ENCODE measurements at places on chromosomes 5 and 9. TPM values are rescaled to one million over a fixed set of nuclear protein-coding genes. Genes with fewer than 3 reads are reported as not detected.

DNA sequence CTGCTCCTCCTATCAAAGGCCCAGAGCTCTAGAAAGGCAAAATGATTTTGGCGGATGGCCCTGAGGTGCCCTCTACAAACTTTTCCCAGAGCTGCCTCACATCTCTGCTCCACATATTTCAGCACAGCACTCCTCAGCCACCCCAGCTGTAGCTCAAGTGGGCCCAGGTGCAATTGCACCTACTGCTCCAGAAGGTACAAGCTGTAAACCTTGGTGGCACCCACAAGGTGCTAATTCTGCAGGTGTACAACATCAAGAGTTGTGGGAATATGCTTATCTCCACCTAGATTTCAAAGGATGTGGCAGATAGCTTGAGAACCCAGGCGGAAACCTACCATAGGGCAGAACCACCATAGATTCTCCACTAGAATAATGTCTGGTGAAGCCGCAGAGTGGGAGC lies 432.2 kb downstream of the TMEM232 start:
- no peak for DNase-seq

DNA sequence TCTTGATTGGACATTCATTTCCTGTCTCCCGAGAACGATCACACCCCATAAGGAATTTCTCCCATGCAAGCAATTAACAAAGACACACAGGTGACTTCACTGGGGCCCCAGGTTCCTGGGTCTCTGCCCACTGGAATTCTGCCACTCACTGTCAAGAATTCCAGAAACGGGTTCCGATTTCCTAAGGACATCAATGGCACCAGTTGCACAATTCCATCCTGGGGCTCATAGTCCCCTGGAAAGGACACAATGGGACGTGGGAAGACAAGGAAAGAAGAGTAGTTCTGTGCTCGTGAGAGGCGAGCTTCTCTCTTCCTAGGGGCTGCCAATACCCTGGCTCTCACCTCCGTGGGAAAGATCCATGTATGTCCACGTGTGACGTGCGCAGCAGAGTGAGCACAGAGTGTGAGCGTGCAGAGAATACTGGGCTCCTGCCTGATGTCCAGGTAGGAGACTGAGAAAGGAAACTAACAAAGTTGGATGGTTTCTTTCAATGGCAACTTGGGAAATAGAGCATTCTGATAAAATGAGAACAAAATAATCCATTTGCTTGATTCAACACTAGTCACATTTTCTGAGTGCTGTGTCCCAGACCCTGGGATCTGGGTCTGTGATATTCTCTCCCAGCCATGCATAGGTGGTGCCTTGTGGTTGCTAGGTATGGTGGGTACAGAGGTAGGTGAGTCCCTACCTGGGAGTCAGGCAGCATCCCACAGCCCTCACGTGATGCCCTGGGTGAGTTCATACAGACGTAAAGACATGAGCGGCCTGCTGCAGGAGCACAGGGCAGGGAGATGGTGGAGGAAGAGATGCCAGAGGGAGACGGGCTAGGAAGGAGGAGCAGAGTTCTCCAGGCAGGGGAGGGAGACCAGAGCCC lies 159.8 kb downstream of the COL23A1 start:
- no peak for DNase-seq

DNA sequence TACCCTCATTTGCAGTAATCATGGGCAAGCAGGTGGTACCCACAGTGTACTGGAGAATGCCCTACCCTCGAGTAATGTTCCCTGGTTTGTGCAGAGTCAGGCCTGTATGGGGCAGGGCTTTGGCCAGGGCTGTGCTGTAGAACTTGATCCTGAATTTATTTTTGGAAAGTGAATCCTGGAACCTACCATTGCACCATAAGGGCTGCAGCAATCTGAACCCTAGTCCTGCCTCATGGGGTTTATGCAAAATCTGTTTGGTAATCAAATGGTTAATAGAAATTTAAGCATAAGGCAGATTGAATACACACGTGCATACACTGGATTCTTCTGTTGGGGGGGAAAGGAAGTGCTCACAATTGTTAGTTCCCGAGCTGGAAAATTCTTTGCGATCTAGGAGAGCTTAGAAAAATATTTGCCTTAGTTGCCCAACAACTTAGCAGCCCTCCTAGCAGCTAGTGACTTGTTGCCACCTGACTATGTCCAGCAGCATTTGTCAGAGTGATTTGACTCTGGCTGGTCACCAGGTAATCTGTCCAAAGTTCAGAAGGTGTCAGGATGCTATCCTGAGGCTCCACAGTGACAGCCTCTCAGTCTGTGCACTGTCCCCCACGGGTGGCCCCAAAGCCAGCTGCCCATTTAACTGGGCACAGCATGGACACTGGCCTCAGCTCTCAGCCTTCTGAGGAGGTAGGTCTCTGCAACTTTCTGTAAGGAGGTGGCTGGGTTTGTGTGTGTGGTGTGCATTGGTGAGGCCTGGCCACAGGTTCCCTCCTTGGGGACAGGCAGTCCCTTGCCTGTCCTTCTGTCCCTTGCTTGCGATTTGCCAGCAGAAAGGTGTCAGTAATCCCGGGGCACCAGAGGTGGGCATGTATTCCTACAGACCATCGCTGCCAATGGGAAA lies 8.3 kb downstream of the MVB12B start:
- no peak for DNase-seq

DNA sequence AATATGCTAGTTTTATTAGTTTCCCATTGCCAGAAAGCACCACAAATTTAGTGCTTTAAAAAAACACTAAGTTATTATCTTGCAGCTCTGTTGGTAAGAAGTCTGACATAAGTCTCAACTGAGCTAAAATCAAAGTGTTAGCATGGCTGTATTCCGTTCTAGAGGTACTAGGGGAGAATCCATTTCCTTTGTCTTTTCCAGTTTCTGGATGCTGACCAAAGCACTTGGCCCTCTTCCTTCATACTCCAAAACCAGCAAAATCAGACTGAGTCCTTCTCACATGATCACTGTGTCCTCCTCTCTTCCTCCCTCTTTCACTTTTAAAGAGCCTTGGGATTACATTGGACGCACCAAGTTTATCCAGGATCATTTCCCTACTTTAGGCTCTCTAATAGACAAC lies 9.5 kb downstream of the CDH18 start:
- no peak for DNase-seq

DNA sequence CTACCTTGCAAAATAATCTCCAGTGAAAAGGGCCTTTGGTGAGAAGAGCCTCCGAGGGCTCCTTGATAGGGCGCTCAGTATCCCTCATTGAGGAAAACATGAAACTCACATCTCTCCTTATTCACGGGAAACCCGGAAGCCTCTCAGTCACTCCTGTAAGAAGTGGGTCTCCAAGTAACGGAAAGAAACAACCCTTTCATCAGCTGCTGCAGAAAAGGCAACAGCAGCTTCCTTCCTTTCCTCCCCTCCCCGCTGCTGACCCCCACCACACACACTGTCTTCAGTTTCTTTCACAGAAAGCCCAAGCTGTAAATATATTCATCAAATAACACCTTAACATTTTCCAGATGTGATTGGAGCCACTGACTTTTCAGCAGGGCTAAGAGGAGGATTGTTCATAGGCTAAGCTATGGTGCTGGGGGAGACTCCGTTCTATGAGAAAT lies 81.4 kb downstream of the C9orf152 start:
- DNase-seq, result no peak

GRCh38 chr9:4207123-4207875 lies 92.6 kb downstream of the GLIS3 start:
- no peak for DNase-seq

DNA sequence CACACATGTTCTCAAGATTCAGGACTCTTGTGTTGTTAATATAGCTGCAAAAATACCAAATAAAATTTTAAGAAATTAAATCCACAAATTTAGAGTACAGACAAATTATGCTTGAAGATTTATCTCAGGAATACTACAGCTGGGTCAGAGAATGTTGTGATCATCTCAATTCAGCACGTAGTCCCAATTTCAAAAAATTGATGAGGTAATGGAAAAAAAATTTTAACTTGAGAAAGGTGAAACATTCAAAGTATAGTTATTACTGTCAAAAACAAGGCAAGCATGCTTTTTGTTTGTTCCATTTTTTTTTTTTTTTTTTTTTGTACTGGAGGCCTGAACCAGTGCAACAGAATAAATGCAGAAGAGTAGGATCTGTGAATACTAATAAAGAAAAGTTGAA lies 29.4 kb downstream of the ICE1 start:
- DNase-seq, result no peak

GRCh38 chr9:83765376-83765775 lies 52.2 kb downstream of the GKAP1 start:
- no peak for DNase-seq

GRCh38 chr9:99296291-99296951 lies 74.3 kb downstream of the SEC61B start:
- no peak for DNase-seq

- no peak for DNase-seq
Observed at GRCh38 chr9:70506159-70506558, 91.7 kb upstream of the KLF9 start.

- DNase-seq, result no peak
Observed at GRCh38 chr5:136457390-136458013, 92.2 kb upstream of the TRPC7 start.

- DNase-seq, result no peak
Observed at GRCh38 chr5:50967009-50967562, 300.6 kb downstream of the PARP8 start.

GRCh38 chr5:135669416-135669815 lies 90.6 kb upstream of the CXCL14 start:
- no peak for DNase-seq

DNA sequence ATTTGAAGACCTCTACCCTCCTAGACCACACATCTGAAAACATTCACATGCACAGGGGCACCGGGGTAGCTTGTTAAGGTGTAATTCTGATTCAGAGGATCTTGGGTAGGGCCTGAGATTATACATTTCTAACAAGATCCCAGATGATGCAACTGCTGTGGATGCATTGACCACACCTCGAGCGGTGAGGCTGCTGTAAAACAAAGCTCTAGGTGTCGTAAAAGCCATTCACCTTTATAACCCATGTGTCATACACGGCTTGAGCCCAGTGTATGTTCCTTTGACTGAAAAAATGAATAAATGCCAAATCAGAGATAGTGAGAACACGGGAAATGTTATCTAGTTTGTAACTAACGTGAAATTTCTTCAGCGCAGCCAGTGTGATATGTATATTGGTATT lies 1578.2 kb upstream of the WWC1 start:
- DNase-seq, result no peak

GRCh38 chr5:80238778-80239679 lies 16.8 kb downstream of the SERINC5 start:
- DNase-seq, result no peak

GRCh38 chr9:109590966-109591365 lies 92.9 kb upstream of the PTPN3 start:
- DNase-seq, result no peak

DNA sequence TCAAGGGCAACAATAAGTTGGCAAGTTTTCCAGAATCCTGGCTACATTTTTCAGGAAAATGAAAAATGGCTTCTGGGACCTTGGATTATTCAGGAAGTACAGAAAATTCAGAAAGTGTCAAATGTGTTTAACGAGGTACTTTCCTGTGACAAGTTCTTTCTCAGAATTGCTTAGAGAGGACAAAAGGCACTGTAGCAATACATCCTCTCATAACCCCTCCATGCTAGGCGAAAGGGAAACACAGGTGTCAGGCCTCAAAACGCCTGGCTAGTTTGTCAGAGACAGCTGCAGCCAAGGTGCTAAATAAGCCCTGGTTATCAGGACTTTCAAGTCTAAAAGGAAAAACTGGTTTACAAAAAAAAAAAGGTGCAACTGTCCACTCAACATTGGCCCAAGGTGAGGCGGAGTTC lies 115.2 kb downstream of the GNAQ start:
- no peak for DNase-seq

GRCh38 chr5:174052636-174053035 lies 7.1 kb downstream of the NSG2 start:
- DNase-seq, result no peak

DNA sequence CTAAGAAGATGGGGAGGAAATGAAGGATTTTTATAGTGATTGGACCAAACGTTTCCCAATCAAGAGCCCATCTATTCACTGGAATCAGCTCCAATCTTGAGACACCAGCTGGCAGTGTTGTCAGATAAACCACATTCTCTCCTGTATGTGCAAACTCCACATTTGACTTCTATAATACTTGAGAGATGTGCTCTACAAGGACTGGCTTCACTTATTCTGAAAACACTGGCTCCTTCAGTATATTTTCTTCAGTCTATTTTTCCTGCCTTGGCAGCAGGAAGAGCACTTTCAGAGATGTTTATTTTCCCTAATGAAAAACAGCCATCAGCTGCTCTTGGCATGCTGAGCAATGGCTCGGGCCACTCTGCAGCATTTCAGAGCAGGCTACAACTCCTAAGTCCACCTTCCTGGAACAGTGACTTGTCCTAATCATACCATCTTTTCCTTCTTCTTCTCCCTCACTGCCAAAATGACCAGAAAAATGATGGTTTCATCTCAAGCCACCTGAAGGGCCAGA lies 96.9 kb upstream of the FSTL4 start:
- no peak for DNase-seq

GRCh38 chr9:137435980-137436760 lies 5.0 kb downstream of the ENTPD8 start:
- DNase-seq, result peak; percentile 58

- no peak for DNase-seq
Observed at GRCh38 chr9:126670270-126670669, 56.5 kb downstream of the LMX1B start.

DNA sequence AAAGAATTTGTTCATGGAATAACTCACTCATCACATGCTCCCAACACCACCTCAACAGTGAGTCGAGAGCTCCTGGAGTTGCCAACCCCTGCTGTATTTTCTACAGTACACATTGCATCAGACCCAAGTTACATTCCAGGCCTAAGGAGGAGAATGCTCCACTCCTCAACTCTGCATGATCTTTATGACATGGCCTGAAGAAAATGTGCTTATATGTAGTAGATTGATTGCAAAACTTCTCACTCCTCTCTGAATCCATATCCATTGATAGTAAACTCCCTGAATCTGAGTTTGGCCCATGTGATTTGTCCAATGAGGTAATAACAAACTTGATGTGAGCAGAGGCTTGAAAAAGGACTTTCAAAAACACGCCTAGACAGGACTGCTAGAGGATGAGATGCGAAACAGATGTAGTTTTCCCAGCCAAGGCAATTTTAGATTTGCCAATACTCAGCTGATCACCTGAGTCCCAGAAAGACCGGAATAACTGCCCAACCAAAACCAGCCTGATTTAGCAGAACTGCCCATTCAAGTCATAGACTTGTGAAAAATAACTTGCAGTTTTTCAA lies 29.0 kb upstream of the PAPPA start:
- no peak for DNase-seq

DNA sequence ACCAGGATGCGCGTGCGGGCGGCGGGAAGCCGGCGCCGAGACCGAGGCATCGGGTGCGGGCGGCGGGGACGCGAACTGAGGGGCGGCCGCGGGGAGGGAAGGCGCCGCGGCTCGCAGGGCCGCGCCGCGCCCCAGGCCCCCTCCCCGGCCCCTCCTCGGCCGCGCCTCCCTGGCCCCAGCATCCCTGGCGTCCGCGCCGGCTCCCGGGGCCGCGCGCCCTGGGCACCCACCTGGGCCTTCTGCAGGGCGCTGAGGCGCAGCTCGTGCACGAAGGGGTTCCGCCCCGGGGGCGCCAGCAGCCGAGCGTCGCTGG lies 324 bp downstream of the LPCAT1 start:
- DNase-seq, result no peak

- no peak for DNase-seq
Observed at GRCh38 chr9:129731477-129732085, 21.3 kb downstream of the PTGES start.

AUH gene
- total RNA-seq, result 32.2 TPM

OTP gene
- total RNA-seq, result not detected

SLIT3 gene
- 54.8 TPM for total RNA-seq

PRDM9 gene
- not detected for total RNA-seq

NRG2 gene
- total RNA-seq, result 2.3 TPM

PTTG1 gene
- 8.0 TPM for total RNA-seq

STKLD1 gene
- not detected for total RNA-seq

SCGB3A2 gene
- not detected for total RNA-seq

GPR151 gene
- total RNA-seq, result not detected

Measured in omental fat pad (tissue), 4 donors.